ENCODE measurements at places on chromosomes 2 and 18. TPM values are rescaled to one million over a fixed set of nuclear protein-coding genes. Genes with fewer than 3 reads are reported as not detected.

- no peak for ATAC-seq
Observed at GRCh38 chr18:41917181-41917580, 37.9 kb upstream of the PIK3C3 start.

DNA sequence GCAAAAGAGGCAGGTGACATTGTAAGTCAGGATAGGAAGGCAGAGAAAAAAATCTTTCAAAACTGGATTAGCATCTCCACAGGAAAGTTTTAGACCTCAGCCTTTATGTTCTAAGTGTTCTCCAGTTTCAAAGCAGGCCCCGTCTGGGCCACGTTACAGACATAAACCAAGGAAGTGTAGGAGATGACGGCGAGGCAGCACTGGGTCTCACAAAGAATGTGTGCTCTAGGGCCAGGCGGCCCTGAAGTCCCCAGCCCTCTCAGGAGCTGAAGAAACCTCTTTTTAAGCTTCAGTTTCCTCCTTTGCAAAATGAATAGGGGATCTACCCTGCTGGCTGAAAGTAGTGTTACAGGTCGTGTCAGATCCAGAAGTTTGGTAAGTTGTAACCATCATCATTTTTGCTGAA lies 81.7 kb downstream of the SPRED2 start:
- no peak for ATAC-seq

DNA sequence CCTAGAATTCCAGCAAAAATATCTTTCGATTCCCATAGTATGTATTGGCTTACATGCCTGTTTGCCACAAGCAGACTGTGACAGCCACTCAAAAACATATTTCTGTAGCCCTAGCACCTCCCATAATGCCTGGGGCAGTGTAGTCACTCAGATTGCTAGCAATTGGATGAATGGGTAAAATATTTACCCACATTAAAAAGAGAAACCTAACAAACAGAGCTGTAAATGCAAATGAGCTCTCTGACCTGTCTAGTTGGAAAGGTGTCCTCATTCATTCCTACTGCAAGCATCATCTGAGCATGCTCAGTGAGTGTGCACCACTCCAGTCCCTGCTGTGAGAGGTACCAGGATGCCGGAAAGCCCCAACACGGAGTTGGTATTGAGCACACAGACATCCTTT lies 234.0 kb upstream of the RAB12 start:
- peak; percentile 25 for ATAC-seq

- peak; percentile 70 for ATAC-seq
Observed at GRCh38 chr18:2223849-2224248, 347.5 kb downstream of the METTL4 start.

DNA sequence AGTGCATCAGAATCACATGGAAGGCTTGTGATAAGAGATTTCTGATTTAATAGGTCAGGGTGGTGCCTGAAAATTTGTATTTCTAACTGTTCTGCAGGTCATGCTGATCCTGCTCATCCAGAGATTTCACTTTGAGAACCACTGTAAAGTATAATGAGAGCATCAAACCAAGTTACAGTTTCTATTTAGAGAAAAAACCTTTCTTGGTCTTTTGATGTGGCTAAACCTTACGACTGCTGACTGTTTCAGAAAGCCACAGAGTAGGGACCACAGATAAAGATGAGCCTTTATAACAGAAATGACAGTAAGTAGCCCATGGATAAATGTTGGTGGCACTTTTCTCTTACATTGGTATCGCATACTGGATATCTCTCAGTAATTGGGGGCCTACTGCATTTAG lies 109.4 kb upstream of the FANCL start:
- ATAC-seq, result no peak

DNA sequence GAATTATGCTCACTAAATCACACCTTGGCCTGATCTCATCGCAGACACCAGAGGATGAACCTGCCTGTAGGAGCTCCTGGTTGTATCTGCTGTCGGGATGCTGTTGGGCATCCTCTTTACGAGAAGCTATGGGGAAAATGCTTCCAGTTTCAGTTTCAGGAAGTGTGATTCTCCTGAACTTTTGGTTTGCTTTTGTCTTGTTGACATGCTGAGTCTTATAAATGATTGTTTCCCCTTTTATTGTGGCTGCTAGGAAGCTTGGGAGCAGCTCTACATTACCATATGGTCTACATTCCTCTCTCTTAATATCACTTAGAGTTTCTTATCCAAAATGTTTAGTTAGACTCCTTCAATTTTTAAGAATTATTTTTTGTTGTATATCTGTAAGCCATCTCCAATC lies 227.5 kb downstream of the MTX2 start:
- no peak for ATAC-seq

CNTNAP5 gene
- total RNA-seq, result not detected

NT5DC4 gene
- total RNA-seq, result not detected

GRCh38 chr2:19807866-19808265 lies 93.9 kb downstream of the TTC32 start:
- no peak for ATAC-seq

GRCh38 chr18:58113337-58113736 lies 69.3 kb downstream of the NEDD4L start:
- ATAC-seq, result no peak

CYS1 gene
- total RNA-seq, result 0.52 TPM

DNA sequence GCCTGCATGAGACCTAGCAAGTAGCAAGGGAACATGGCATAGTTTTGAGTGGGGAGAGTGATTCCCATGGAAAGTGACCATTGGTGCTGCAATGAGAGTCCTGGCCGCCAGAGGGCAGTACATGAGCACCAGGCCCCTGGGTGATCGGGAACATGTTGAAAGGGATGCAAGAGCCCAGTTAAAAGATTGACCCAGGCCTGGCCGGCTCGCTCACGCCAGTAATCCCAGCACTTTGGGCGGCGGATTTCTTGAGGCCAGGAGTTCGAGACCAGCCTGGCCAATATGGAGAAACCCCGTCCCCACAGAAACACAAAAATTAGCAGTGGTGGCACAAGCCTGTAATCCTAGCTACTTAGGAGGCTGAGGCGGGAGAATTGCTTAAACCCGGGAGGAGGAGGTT lies 22.2 kb downstream of the FAP start:
- peak; percentile 88 for ATAC-seq

GRCh38 chr18:74478880-74479279 lies 17.3 kb upstream of the CNDP2 start:
- ATAC-seq, result peak; percentile 81

GFPT1 gene
- total RNA-seq, result 31.6 TPM

DNA sequence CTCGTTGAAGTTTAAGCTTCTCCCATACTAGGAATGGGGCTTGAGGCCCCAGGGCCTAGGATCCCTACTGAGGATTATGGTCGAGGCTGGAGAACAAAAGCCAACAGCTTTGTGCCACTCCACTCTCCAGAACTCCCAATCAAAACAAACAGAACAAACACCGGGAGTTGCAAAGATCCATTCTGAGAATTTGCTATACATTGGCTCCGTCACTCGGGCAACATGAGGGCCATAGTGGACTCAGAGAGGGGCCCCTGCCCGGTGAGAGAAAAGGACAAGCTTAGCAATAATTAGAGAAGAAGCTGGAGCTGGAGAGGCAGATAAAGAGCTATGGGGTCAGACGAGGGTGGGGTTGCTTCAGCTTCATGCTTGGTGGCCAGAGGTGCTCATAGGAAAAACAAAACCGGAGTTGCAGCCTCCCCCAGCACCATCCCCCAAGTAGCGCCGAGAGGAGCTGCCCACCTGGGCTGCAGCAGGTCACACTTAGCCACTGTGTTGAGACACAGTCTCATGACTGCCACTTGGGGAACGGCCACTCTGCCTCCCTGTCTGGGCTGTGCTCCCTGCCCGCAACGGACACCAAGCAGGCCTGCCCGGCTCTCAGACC lies 142.3 kb upstream of the HAAO start:
- ATAC-seq, result no peak

GRCh38 chr2:200373973-200374416 lies 67.5 kb downstream of the SPATS2L start:
- ATAC-seq, result peak; percentile 77

DRC1 gene
- total RNA-seq, result not detected

DNA sequence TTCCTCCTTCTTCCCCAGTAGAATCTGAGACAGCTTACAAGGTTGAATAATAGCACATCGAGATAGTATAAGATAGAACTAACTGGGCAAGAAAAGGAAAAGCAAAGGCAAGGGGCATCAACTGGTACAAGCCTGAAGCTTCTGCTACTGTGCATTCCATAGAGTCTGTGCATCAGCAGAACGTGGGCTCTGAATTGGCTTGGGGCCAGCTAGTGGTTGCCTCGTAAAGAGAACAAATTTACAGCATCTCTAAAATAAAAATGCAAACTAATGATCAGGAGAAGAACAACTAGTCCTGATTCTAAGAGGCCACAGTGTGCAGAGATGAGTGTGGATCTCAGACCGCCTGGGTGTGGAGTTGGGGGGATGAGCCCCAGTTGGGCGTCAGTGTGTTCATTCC lies 36.6 kb downstream of the UPP2 start:
- no peak for ATAC-seq

GRCh38 chr2:23626701-23627230 lies 241.8 kb downstream of the KLHL29 start:
- ATAC-seq, result no peak

DNA sequence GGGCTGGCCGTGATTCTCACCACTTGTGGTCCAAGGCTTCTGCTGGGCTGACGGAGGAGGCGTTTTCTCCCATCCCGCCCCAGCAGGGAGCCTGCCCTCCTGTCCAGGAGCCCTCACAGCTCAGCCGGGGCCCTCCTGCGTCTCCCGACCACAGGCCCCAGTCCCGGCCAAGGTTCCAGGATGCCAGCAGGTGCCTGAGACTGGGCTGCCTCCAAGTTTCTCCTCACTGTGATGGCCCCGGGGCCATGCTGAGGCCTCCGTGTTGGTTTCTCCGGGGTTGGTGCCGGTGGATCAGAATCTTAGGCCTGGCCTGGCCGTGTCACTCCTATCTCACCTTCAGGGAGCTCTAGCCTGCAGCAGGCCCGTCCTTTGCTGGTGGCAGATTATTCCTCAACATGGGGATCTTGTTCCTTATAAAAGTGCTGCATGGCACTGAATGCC lies 5.9 kb downstream of the KCNG2 start:
- no peak for ATAC-seq

DSG4 gene
- total RNA-seq, result not detected

DNA sequence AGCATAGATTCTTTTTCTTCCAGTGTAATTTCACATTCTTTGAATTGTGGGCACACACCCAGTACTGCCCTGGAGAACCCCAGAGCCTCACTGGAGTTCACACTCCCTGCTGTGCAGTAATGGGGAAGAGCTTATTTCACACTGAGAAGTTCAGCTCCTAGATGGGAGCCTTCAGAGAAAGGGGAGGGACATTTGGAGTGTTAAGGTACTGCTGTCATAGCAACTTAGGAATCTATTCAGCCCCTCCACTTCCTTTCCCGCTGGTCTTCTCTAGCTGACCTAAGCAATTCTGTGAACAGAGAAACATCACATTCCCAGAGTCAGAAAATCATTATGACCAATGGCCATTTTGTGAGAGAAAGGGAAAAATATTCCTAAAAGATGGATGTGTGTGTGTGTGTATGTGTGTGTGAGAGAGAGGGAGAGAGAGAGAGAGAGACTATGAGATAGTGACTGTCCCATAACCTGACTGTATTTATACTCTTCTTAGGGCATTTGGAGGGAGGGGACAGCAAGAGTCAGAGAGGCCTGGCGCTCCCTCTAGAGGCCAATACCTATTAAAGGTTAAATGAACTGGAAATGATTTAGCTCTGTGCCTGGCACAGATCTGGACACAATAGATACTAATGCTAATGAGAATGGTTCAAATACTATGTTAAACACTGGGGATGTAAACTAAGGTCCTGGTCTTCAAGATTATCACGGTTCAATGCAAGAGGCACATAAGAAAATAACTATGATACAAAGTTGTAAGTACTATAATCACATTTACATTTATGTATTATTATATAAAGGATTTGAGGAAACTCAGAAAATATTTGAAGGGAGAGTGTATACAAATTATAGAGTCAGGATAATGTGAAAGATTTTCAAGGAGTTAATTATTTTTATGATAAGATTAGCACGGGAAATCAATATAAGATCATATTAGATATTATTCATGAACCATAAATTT lies 41.5 kb upstream of the RPE start:
- ATAC-seq, result peak; percentile 70

C1D gene
- 11.2 TPM for total RNA-seq

DNA sequence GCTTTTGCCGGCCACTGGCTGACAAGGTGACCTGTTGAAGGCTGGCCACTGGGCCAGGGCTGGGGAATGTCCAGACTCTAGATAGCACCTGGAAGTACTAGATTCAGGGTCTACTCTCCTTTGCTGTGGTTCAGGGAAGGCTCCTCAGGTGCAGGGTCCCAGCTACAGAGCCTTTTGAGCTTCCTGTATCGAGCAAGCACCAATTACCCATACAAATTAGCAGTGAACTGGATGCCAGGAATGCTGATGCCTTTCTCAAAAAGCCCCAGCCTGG lies 213.4 kb downstream of the CYP26B1 start:
- ATAC-seq, result no peak

CBLN2 gene
- total RNA-seq, result not detected

GRCh38 chr2:216624251-216624650 lies 9.0 kb upstream of the IGFBP2 start:
- peak; percentile 47 for ATAC-seq

DNA sequence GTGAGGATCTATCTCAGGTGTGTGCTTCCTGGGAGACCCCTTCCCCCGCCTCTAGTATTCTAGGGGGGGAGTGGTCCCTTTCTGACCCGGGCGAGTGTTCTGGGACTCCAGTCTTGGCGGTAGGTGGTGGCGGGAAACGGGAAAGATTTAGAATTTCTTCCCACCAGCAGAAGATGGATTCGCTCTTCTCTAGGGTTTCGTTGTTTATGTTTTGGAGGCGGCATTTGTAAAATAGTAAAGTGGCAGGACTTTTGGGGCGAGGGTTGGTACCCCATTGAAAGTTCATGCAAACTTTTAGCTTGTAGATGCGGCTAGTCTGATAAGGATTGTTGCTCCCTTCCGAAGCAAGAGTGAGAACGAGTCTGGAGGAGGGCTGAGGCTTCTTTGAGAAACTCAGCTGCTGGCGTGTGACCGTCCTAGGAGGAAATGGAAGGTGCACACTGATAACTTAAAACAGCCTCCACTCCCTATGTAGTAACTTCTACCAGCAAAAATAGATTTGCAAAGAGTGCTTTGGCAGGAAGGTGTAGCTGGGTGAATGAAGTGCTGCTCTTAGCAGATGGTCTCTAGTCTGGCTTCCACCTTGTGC lies 412 bp downstream of the GPD2 start:
- ATAC-seq, result no peak
